ENCODE measurements at places on chromosomes 2 and 18.

DNA sequence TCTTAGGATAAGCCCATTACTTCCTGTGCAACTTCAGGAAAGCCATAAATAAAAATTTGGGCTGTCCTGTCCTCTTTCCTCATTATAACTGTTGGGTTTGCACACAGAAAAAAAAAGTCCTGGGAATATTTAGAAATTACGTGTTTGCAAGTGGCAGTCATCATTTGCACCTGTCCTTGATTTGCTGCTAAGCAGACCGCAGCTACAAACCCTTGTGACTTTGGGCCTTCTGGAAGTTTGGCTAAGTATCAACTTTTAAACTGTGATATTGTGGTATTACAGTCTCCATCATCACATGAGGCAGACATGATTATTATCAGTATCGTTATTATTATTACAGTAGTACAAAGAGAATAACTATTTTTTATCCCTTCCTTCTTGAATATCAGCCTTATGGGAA is 260.7 kb upstream of the SESTD1 start:
- no peak for DNase-seq

GRCh38 chr18:35389095-35389618 is 12.0 kb upstream of the ZNF396 start:
- DNase-seq = no peak

- DNase-seq = no peak
Measured at GRCh38 chr2:25567406-25567805, 106.0 kb downstream of the DTNB start.

GRCh38 chr2:46899053-46899452 is 16.6 kb downstream of the MCFD2 start:
- DNase-seq = no peak

GRCh38 chr2:196980001-196980400 is 53.5 kb upstream of the PGAP1 start:
- DNase-seq = no peak

GRCh38 chr2:219133976-219134375 is 26.6 kb downstream of the NHEJ1 start:
- DNase-seq = no peak

DNA sequence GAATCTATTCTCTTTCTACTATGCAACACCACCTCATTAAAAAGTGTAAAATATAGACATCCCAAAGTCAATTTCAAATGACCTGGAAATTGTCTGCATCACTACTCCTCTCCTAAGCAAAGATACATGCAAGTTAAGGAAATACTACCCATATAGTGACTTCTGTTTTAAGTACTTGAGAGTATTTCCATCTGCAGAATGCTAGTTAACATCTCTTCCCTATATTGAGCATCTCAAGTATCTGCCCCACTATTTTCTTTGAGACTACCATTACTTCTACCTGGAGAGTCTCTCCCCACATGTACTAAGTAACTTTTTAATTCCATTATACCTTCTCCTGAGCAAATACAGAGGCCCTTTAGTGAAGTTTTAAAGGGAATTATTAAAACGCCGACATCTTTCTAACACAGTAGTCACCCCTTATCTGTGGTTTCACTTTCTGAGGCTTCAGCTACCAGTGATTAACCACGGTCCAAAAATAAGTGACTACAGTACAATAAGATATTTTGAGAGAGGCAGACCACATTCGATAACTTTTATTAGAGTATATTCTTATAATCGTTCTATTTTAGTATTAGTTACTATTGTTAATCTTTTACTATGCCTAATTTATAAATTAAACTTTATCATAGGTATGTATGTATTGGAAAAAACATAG is 21.8 kb downstream of the CWC22 start:
- DNase-seq = no peak

DNA sequence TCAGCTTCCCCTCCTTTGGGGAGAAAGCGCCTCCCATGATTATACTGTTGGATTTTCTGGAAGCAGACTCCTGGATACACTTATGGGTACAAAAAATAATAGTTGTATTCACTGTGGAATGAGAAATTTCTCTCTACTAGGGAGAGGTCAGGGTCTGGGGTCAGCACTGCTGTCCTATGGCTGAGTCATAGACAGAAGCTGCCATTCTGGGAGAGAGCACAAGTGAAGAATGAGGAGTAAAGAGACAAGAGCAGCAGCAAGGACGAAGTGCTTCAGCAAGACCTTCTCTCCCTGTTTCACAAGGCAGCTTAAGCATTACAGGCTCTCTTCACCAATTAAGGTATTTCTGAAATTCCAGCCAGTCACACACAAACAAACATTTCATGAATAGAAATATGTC is 10.1 kb upstream of the UNC80 start:
- DNase-seq = no peak

- no peak for DNase-seq
Measured at GRCh38 chr2:102950371-102950946, 188.6 kb downstream of the TMEM182 start.

DNA sequence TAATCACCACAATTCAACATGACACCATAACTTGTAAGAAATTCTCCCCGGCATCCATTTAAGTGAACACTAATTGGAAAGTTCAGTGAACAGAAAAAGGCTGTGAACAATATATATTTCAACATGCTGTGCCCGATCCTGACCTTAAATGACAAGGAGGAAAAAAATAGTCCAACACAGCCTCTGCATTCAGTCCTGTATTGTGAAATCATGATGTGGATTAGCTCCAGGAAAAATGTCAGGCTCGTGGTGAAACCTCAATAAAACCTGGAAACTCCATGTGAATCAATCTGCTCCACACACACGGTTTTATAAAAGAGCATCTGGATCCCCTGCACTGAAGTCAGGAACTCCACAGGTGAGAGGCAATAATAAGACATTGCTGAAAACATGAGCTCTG is 145.4 kb upstream of the SPOPL start:
- no peak for DNase-seq

DNA sequence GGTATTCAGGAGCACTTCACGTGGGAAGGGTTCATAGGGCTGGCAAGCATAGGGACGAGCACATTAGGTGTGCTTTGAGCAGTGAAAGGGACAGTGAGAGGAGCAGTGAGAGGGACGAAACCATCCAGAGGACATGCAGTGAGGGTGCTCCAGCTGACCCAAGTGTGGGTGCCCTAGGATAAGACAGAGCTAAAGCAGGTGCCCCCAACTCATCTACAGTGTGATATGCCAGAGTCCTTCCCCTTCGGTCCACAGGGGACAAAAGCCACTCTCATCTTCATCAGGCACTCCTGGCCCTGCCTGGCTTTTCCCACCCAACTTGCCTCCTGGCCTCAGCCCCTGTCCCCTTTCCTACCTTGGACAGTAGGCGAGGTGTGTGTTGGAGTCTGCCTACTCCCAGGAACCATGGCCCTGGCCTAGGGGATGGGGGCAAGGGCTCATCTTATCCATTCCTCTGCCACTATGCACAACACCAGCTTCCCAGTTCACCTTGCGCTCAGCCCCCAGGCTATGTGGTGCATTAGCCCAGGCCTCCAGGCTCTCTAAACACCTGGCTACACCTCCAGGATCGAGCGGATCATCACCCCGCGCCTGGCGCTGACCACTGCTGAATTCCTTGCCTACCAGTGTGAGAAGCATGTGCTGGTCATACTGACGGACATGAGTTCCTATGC is 16.1 kb upstream of the ANKRD53 start:
- no peak for DNase-seq

DNA sequence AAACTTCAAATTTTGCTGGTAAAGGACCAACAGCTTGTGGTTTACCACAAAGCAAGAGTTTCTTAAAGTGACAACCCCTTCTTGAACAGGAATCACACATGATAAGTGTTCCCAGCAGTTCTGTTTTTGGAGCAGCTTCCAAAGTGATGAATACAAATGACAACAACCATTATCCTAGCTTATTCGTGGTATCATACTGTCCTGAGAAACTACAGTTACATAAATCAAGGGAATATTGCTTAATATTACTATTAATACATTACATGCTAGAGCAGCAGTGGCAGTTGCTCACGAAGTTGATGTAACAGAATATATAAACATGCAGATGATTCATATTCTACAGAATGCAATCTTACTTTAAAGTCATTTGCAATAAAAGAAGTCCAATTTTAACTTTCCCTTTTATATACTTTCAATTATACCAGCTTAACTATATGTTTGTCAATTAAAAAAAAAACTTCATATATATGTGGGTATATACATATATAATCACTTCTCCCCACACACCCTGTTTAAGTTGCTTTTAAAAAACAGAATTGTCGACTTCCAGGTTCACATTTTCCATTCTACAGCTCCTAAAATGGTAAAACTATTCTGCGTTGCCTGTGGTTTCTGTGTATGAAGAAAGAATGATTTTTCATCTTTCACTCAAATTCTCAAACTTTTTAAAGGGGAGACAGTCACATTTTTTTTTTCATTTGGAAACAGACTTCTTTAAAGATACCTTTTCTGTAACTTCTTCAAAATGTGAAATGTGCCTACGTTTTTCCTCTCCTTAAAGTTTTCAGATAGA is 713.6 kb downstream of the TDRD15 start:
- DNase-seq = no peak

- DNase-seq = no peak
Measured at GRCh38 chr2:159712929-159713420, 669 bp downstream of the MARCHF7 start.

DNA sequence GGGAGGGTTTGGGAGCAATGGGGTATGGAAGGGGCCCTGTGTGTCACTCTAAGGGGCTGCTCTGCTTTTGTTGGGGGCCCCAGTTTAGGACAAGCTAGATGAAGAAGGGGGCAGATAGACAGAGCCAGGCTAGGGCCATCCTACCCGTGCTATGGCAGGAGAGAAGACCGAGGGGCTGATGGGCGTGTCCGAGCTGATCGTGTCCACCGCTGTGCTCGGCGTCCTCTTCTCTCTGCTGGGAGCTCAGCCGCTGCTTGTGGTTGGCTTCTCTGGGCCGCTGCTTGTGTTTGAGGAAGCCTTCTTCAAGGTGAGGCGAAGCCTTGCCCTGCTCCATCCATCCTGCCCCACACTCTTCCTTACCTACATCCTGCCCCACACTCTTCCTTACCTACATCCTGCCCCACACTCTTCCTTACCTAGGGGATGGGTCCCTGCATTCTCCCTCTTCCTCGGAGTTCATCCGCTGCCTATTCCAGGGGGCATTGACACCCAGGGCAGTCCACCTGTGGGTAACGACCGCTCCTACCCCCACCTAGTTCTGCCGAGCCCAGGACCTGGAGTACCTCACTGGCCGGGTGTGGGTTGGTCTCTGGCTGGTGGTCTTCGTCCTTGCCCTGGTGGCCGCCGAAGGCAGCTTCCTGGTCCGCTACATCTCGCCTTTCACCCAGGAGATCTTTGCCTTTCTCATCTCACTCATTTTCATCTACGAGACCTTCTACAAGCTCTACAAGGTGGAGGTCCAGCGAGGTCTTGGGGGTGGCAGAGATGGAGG is 8.9 kb downstream of the SLC4A3 start:
- no peak for DNase-seq

GRCh38 chr2:25078170-25079049 is 36.5 kb downstream of the EFR3B start:
- no peak for DNase-seq

- no peak for DNase-seq
Measured at GRCh38 chr2:61218076-61218816, 56.3 kb downstream of the C2orf74 start.

- no peak for DNase-seq
Measured at GRCh38 chr2:37350034-37350433, 5.6 kb downstream of the QPCT start.

- no peak for DNase-seq
Measured at GRCh38 chr18:35457140-35457704, 40.5 kb downstream of the INO80C start.

DNA sequence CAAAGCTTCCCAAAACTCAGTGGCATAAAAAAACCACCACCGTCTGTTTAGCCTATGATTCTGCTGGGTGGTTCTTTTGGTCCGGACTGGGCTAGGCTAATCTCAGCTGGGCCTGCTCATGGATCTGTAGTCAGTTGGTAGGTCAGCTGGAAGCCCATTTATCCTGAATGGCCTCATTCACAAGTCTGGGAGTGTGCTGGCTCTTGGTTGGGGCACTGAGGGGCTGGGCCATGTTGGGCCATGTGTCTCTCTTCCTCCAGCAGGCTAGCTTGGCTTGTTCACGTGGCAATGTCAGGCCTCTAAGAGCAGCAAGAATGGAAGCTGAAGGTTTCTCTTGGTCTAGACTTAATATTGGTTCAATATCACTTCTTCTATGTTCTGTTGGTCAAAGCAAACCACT is 95.7 kb upstream of the HS6ST1 start:
- DNase-seq = no peak

DNA sequence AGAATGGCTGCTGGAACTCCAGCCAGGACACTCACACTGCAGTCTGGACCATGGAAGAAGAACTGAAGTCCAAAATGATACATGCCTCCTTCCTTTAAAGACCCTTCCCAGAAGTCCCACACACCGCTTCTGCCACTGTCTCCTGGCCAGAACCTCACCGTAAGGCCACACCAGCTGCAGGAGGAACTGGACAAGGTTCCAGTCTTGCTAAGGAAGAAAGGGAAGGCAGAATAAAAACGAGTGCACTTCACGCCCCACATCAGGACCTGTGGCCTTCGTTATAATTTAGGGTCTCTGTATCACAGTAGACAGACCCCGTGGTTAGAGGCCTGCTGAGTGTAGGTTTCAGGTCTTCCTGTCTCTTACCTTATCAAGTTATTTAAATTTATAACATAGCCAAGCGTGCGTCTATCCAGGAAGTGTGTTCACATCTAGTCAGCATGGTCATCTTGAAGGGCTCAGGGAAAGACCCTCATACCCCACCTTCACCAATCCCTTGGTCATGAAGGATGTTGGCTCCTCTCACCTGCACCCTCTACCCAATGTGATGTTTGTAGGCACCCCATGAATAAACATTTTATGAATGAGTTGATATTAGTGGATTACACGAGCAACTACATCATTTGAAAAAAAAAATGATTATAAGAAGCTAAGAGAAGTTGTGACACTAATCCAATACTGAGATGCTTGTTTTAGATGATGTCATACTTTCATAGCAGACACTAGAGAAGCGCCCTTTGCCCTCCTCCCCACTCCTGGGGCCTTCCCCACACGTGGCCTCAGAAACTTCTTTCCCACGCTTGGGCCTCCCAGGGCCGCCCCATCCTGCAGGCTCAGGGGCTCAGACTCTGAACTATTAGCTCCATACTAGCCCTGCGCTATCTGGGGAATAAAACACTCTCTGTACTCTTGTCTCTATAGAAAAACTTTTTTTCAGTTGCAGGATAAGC is 157.6 kb downstream of the FAM210A start:
- DNase-seq = no peak

GRCh38 chr2:12363569-12363968 is 353.2 kb upstream of the TRIB2 start:
- no peak for DNase-seq

DNA sequence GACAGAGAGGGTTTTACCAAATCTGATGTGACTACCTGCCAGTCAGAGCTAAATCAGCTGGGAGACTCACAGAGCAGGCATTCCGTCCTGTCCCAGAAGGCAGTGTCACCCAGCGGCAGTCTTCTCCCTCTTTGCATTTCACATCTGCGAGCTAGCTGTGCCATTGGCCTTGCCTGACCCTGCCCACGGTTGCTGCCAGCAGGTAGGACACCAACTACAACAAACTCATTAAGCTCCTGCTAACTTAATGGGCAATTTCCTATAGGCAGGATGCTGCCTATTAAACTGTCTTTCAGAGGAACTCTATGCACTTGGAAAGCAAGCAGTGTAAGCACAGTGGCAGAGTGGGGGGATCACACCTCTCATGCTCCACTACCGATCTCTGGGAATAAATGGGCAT is 116.4 kb upstream of the CAPN13 start:
- no peak for DNase-seq
